CD4-positive, alpha-beta T cell treated with Interleukin-4 for 1 hour (primary cell): ENCODE measurements at places on chromosomes 12 and 14.
A peak's percentile ranks its signal among the peaks of the same experiment; 100 is the strongest.

GRCh38 chr12:64665514-64665913 is 55.2 kb downstream of the RASSF3 start:
- peak; percentile 84 for DNase-seq

DNA sequence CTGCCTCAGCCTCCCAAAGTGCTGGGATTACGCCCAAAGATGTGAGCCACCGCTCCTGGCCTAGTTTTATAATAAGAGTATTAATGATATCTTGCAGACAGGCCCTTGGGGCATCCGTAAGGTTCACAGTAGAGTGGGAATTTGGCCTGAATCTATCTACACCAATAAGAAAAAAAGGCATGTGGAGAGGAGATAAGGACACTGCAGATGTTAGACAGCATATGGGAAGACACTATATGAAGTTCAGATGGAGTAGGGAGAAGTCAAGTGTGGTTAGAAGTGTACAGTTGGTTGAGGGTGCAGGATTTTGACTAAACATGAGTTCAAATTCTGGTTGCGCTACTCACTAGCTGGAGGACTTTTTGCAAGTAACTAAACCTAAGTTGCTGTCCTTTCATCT is 8.5 kb upstream of the TTC8 start:
- DNase-seq = no peak

- no peak for DNase-seq
Observed at GRCh38 chr12:105775343-105775742, 363.4 kb downstream of the NUAK1 start.

- no peak for DNase-seq
Observed at GRCh38 chr14:23171222-23171975, 12.1 kb downstream of the SLC7A8 start.

DNA sequence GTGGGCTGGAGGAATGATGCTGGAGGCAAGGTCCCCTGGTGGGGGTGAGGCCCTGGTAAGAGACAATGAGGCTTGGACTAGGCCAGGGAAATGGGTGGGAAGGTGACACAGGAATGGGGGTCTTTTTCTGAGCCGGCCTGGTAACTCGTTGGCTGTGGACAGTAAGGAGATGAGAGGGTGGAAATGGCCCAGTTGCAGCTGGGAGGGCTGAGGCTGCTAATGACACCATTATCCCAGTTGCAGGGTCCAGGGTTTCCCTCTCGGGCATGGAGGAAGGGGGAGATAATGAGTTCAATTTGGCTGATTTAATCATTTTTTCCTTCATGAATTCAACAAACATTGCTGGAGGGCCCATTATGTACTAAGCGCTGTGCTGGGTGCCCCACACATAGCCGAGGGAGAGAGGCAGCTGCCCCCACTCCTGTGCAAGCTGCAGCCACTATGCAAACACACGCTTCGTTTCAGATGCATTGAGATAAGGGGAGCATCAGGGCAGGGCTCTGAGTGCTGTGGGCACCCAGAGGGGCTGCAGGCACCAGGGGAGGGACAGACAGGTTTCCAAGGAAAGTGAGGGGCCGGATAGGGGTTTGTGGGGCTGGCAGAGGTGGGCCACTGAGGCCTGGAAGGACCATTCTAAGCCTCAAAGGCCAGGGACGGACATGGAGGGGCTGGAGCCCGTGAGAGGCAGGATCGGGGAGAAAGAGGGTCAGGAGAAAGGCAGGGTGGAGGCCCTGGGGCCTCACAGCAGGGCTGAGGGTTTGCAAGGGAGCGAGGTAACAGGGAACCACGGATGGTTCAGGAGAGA is 43.2 kb upstream of the MEG3 start:
- no peak for DNase-seq

DNA sequence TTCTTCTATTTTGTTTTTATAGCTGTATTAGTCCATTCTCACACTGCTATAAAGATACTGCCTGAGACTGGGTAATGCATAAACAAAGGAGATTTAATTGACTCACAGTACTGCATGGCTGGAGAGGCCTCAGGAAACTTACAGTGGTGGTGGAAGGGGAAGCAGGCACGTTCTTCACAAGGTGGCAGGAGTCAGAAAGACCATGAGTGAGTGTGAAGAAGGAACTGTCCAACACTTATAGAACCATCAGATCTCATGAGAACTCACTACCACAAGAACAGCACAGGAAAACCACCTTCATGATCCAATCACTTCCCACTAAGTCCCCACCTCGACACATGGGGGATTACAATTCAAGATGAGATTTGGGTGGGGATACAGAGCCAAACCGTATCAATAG is 42.3 kb downstream of the ARMH4 start:
- no peak for DNase-seq

- no peak for DNase-seq
Observed at GRCh38 chr12:125132698-125133400, 67.6 kb downstream of the AACS start.

GRCh38 chr12:108559748-108560147 is 1.2 kb downstream of the SART3 start:
- no peak for DNase-seq

GRCh38 chr14:28902930-28903329 is 136.3 kb downstream of the FOXG1 start:
- no peak for DNase-seq

- no peak for DNase-seq
Observed at GRCh38 chr12:101204602-101205304, 5.3 kb downstream of the SLC5A8 start.

DNA sequence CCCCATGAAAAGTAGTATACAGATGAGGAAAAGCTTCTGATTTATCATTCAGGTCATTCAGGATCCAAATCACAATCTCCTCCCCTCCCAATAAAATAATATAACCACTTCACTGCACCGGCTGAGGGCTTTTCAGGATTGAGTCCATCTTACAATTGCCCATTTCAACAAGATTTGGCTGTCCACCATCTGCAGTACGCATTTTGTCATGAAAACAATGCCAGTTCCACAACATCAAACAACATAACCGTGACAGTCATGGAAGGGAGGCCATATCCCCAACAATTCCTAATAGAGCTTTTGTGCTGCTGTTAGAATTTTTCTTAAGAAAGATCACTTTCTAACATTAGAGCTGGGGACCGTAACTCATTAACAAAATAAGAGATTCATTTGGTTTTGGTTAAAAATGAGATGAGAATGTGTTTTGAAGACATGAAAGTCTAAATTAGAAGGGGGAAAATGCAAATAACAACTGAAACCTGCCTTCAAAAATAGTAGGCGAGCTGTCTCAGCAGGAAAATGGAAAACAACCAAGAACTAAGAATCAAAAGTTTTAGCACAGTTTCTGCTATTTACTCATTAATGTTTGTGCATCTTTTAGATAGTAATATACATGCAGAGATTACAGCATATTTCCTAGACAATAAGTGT is 38.3 kb upstream of the TMTC2 start:
- no peak for DNase-seq

GRCh38 chr14:68174446-68174845 is 354.9 kb downstream of the RAD51B start:
- no peak for DNase-seq

- DNase-seq = peak; percentile 87
Observed at GRCh38 chr12:53299454-53300180, at the start of gene MYG1. Gene MYG1, plus strand, starts transcription at chr12:53299695. Its CDS starts 43 bp downstream, at chr12:53299738.

DNA sequence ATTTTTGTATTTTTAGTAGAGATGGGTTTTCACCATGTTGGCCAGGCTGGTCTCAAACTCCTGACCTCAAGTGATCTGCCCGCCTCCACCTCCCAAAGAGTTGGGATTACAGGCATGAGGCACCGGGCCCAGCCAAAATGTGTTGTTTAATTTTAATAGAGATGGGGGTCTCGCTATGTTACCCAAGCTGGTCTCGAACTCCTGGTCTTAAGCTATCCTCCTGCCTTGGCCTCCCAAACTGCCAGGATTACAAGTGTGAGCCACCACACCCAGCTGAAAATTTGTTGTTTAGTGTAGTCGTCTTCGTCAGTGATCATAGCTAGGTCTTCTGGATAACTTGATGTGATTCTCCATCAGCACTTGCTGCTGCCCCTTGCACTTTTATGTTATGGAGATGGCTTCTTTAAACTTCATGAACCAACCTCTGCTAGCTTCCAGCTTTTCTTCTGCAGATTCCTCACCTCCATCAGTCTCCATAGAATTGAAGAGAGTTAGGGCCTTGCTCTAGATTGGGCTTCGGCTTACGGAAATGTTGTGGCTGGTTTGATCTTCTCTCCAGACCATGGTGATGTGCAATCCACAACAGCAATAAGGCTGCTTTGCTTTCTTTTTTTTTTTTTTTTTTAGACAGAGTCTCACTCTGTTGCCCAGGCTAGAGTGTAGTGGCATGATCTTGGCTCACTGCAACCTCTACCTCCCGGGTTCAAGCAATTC is 13.0 kb downstream of the ISCU start:
- DNase-seq = no peak

- DNase-seq = no peak
Observed at GRCh38 chr12:101819467-101819866, 11.3 kb downstream of the GNPTAB start.

- no peak for DNase-seq
Observed at GRCh38 chr12:104514092-104514810, 57.5 kb downstream of the CHST11 start.

GRCh38 chr12:41228066-41228820 is 40.1 kb downstream of the PDZRN4 start:
- no peak for DNase-seq

GRCh38 chr12:53987787-53988230 is 2.9 kb downstream of the HOXC10 start:
- no peak for DNase-seq

- no peak for DNase-seq
Observed at GRCh38 chr12:118850244-118850825, 131.0 kb upstream of the SRRM4 start.

- DNase-seq = no peak
Observed at GRCh38 chr12:59708064-59708463, 112.2 kb downstream of the SLC16A7 start.

DNA sequence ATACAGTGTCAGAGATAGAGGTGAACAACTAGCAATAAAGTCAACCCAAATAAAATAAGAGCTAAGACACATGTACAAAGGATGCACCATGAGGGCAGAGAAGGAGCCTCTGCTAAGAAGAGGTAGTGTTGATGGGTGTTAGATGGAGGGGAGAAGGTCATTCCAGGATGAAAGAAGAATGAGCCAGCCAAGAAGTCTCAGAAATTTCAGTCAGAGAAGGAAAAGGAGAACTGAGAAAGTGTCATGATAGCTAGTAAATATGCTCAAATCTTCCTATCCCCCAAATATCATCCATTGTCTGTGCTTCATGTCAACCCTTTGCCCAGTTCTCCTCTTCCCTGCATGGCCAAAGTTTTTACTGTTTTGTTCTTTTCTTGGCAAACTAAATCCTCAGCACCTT is 225.2 kb upstream of the BTG1 start:
- DNase-seq = no peak

DNA sequence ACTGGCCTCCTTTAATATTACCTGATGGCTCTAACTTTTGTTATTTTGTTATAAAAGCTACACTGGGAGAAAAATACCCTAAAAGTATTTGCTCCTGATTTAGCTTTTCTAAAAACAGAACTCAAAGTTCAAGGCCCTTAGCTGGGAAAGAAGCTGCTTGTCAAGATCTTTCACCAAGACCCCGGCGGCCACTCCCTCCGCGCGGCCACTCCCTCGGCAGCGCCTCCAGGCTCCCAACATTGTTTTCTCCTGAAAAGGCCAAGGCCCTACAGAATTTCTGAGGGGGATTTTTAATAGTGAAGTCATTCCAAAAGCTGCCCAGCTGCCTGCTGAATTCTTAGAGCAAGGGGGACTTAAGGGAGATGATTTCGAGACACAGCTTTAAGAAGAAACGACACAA is 96.4 kb downstream of the NTN4 start:
- no peak for DNase-seq

DNA sequence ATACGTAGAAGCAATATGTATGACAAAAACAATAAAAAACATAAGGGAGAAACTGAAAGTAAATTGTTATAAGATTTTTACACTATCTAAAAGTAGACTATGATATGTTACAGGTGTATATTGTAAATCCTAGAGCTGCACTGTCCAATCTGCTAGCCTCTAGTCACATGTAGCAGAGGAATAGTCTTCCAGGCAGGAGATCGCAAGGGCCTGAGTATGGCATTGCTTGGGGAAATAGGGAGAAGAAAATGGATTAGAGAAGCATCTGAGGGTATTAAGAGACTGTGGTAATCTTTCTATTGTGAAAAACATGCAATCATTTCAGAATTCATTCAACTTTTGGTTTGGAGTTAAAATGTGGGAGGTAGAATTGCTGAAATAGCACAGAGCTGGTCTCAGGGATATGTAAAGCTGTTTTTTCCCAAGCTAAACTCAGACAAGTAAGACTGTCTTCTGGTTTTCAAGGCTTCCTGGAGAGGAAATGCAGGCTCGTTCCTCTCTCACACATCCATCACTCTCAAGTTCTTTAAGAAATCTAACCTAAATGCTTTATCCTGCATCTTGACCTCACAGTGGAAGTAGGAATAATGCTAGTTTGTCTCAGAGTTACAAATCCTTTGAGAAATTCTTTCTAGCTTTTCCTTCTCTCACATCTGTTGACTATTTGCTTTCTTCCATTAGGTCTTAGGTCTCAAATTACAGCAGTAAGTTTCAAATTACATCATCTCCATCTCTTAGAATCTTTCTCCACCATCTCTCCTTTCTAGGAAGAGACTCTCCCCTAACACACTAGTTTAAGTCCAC is 7.6 kb upstream of the CCDC184 start:
- DNase-seq = no peak

- no peak for DNase-seq
Observed at GRCh38 chr12:42283739-42284138, 42.2 kb downstream of the ZCRB1 start.

DNA sequence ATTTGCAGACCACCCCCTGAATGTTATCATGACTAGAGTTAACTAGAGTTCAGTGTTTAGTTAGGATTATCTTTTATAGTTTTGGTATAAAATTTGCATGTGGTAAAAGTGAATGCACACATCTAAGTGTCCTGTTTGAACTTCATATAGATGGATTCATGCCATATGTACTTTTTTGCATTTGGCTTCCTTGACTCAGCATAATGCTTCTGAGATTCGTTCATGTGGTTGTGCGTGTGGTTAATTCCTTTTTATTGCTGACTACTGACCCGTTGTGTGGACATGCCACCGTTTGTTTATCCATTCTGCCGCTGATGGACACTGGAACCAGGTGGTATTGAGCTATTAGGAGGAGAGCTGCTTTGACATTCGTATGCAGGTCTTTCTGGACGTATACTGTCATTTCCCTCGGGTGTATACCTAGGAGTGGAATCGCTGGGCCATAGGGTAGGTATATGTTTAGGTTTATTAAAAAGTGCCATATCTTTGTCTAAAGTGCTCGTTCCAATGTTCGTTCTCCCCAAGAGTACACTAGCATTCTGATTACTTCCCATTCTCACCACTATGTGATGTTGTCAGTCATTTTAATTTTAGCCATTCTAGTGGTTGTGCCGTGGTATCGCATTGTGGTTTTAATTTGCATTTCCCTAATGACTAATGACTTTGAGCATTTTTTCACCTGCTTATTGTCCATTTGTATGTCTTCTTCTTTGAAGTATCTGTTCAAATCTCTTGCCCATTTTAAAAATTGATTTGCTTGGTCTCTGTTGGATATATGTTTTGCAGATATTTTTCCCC is 37.7 kb downstream of the RIN3 start:
- DNase-seq = no peak
